ENCODE measurements at places on chromosomes 12 and 14.

- DNase-seq: no peak
These were observed 423.2 kb downstream of the RERGL start for GRCh38 chr12:17666641-17667324.

- DNase-seq: no peak
These were observed 24.3 kb upstream of the RGS6 start for GRCh38 chr14:71907793-71908515.

DNA sequence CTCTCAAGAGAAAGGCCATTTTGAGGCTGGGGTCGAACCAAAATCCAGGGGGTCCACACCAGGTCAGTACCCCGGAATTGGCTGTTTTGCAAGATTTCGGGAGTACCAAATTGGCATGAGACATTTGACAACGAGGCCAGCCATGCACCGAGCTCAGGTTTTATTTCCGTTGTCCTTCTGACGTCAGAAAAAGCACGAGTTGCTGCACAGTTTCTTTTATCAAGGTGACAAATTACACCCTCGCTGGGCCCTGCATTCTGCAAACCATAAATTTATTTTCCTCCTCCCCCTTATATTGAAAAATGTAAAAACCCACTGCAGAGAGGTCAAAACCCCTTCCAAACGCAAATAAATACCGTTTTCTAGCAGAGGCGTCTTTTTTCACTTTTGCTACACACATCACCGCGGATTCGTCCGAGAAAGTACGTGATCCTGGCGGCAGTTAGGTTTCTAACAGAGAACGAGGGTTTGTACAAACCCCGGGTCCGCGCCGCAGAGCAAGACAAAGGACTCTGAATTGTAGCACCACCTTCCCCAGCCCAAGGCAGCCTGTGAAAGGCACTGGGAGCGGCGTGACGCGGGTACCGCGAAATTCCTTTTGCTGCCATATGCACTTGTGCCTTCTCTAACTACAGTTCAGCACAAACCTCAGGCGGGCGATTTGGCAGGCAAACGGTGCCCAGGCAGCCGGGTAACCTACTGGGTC, 1.8 kb downstream of the SLC38A1 start:
- DNase-seq: peak; percentile 57

DNA sequence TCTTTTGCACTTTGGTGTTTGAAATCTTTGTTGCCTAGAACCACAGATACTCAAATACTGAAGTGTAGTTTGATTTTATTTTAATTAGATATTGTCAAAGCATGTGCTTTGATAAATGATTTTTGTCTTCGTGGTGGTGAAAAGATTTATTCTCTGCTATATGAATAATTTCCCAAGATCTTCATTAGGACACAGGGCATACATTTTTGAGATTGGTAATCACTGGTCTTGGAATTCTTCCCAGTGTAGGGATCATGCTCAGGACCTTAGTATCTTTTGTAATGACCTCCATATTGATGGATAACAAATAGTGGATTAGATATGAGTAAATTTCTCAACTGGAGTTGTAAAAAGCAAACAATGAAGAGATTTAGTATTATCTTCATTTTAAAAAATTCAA, 28.2 kb downstream of the TBK1 start:
- no peak for DNase-seq

DNA sequence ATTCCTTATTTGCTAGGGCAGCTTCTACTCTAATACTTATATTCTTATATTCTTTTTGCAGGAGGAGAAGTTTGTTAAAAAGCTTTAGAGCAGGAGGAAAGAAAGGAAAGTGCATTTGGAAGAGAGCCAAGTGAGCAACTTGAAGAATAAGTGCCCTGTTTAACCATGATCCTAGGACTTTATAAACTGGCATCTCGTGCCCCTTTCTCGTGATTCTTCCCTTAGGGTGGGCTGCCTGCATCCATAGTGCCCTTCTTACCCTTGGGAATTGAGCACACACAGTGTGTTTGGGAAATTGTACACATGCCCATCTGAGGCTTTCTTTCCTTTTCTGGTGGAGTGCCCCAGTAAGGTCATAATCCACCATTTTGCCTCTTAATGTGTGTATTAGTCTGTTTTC, 141.9 kb downstream of the NUBPL start:
- no peak for DNase-seq

DNA sequence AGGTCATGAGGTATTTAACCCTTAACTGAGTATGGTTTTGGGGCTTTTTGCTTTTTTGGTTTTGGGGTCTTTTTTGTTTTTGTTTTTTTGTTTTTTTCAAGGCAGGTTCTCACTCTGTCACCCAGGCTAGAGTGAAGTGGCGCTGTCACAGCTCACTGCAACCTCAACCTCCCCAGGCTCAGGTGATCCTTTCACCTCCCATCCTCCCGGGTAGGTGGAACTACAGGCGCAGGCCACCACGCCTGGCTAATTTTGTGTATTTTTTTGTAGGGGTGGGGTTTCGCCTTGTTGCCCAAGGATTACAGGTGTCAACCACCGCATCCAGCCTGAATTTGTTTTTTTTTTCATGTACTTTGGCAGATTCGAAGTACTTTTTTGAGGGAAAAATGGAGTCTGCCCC, 19.9 kb downstream of the RAP1B start:
- DNase-seq: no peak

GRCh38 chr14:95204705-95205104, 47.4 kb upstream of the DICER1 start:
- no peak for DNase-seq
